ENCODE measurements at places on chromosomes 1 and 21.

DNA sequence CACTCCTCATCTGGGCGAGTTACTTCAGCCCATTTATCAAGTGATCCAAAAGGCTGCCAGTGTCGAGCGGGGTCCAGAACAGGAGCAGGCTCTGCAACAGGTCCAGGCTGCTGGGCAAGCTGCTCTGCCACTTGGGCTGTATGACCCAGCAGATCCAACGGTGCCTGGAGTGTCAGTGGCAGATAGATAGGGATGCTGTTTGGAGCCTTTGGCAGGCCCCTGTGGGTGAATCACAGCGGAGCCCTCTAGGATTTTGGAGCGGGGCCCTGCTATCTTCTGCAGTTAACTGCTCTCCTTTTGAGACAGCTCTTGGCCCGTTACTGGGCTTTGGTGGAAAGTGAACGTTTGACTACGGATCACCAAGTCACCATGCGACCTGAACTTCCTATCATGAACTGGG, 7.5 kb downstream of the MMEL1 start:
- DNase-seq: no peak

- peak; percentile 97 for DNase-seq
Measured at GRCh38 chr1:115134850-115135480, 45.7 kb upstream of the TSPAN2 start.

- no peak for DNase-seq
Measured at GRCh38 chr1:77465922-77466321, 184.1 kb downstream of the AK5 start.

- no peak for DNase-seq
Measured at GRCh38 chr1:163565166-163565565, 243.4 kb downstream of the NUF2 start.

GRCh38 chr1:231159963-231160761, 1.7 kb upstream of the TRIM67 start:
- DNase-seq: no peak

DNA sequence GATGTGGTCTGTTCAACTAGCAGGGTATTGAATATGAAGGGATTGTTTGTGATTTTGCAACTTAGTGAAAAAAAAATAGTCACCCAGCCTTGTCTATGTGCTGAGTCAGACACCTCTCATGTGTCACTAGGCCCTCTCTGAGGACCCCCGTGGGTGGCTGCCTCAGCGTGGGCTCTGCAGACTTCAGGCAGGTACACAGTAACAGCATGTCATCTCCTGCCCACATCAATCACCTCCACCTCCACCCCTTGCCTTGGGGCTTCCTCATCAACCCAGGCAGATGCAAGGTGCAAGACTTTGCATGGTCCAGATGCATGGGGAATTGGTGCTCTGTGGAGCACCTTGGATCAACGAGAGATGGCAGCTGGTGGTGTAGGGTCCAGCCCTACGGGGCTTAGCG, 23.9 kb downstream of the PCP4 start:
- no peak for DNase-seq

- no peak for DNase-seq
Measured at GRCh38 chr1:156372265-156372586, 3.2 kb downstream of the RHBG start.

GRCh38 chr1:88462096-88462487, 222.0 kb upstream of the PKN2 start:
- DNase-seq: no peak

DNA sequence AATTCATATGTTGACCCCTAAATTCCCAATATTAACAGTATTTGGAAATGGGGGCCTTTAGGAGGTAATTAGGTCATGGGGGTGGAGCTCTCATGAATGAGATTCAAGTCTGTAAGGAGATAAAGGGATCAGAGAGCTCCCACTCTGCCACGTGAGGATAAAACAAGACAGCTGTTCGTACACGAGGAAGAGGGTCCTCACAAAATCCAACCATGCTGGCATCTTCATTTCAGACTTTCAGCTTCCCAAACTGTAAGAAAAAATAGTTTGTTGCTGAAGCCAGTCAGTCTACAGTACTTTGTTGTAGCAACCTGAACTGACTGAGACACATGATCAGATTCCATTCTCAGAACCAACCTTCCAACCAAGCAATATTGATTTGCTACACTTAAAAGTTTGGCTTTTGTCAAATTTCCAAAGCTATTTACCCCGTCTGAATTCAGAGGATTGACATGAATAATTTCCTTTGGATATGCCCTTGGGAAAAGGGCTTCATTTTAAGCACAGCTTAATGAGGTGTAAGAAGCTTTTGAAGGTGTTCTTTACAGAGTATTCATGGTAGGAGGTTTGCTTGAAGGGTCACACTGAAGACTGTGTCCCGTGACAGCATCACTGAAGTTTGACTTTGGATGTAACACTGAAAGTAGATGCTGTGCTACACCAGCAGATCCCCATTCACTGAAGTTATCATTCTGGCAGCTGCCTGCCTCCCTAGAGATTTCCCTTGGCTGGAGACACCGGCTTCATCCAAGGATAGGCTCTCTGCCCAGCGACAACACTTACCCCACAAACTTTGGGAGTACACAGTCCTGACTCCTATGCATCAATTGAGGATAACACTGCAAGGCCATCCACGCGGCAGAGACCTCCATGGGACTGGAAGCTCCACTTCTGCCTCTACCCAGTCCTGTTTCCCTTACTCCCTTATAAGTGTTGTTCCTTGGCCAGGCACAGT, 4.9 kb upstream of the OMA1 start:
- DNase-seq: no peak

DNA sequence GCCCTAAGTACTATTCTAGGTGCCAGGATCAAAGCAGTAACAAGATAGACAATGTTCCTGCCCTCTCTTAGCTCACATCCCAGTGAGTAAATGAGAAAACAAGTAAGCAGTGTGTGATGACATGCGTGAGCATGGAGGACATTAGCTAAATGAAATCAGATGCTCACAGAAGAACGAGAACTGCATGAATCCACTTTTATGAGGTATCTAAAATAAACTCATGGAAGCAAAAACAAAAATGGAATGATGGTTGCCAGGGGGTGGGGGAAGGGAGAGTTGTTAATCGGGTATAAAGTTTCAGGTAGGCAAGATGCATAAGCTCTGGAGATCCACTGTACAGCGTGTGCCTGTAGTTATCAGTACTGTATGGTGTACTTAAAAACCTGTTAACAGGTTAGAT, 195.1 kb downstream of the HHAT start:
- no peak for DNase-seq

Data from EL (cell line).